ENCODE measurements at places on chromosomes 6 and 20.

- DNase-seq = no peak
Observed at GRCh38 chr20:63405102-63405730, 44.1 kb upstream of the CHRNA4 start.

GRCh38 chr6:34045771-34046170 lies 100.1 kb downstream of the GRM4 start:
- no peak for DNase-seq

DNA sequence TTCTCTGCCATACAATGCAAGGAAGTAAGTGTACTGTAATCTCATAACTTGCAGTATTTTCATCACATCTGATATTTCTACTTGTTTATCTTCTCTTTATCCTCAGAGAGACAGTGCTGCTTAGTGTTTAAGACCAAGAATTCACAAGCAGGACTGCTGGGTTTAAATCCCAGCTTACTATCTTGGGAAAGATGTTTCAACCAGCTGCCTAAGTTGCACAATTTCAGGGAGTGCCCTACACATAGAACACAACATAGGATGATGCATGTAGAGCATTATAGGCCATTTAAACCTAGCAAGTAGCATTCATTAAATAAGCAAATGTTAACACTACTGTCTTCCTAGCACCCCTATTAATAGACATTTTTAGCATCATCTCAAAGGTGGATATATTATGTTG lies 205.2 kb upstream of the CEP162 start:
- DNase-seq = no peak

DNA sequence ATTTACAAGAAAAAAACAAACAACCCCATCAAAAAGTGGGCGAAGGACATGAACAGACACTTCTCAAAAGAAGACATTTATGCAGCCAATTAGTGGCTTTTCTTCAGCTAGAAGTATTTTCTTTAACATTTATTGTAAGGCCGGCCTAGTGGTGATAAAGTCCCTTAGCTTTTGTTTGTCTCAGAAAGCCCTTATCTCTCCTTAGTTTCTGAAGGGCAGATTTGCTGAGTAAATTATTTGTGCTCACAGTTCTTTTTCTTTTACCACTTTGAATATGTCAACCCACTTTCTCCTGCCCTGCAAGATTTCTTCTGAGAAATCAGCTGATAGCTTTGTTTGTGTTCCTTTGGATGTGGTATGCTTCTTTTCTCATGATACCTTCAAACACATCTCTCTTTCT lies 344.0 kb upstream of the SYNCRIP start:
- DNase-seq = no peak

DNA sequence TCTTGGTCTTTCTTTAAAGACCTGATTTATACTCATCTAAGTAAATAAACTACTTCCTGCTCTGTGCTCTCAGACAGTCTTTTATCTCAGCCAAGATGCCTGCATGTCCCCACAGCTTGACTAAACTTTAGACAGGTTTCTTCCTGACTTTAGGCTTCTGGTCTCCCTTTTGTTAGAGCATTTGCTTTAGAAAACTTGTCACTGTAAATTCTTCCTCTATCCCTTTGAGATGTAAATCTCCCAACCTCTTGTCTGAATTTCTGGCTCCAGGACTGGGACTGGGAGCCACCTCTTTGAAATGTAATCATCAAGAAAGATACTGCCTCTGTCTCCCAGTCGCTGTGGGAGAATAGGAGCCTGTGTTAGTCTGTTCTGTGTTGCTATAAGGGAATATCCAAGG lies 739.9 kb downstream of the C6orf118 start:
- DNase-seq = no peak

- DNase-seq = peak; percentile 63
Observed at GRCh38 chr6:139373154-139373927, 1.1 kb downstream of the CITED2 start.

DNA sequence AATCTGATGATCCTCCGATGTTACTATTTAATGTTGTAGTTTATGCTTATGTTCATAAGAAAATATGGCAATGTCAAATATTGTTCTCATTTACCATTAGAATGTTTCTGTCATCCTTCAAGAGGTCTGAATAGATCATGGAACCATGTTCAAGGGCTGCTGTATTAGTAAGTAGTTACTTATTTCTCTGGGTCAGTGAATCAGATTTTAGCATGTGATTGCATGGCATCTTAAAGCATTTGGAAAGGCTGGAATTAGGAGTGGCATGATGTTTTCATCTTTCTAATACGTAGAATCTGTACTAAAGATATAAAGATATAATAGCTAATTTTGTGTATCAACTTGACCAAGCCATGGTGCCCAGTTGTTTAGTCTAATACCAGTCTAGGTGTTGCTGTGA lies 40.5 kb upstream of the NKX2-4 start:
- no peak for DNase-seq

GRCh38 chr6:1170794-1171193 lies 141.1 kb upstream of the FOXQ1 start:
- DNase-seq = no peak
